ENCODE measurements at places on chromosomes 4 and X.

GRCh38 chrX:25144043-25144940 is 128.5 kb upstream of the ARX start:
- no peak for DNase-seq

- DNase-seq: no peak
Measured at GRCh38 chr4:101306764-101307615, 40.3 kb downstream of the PPP3CA start.

GRCh38 chrX:40931921-40932320 is 153.3 kb upstream of the USP9X start:
- DNase-seq: no peak

DNA sequence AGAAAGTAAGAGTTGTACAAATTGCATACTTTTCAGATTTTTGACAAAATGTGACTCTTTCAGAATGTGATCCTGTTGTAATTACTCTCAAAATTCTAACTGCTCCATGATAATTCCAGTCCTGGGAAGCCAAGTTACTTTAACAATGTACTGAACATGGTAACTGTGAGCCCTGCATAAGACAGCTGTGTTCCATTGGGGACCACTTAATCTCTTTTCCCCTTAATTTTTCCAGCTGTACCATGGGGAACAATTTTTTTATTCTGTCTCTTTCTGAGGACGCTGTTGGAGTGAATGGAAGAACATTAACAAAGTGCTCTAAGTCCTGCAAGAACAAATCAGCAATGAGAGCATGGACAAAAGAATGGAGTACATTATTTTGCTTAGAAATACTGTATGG is 95.8 kb downstream of the UPRT start:
- DNase-seq: no peak

DNA sequence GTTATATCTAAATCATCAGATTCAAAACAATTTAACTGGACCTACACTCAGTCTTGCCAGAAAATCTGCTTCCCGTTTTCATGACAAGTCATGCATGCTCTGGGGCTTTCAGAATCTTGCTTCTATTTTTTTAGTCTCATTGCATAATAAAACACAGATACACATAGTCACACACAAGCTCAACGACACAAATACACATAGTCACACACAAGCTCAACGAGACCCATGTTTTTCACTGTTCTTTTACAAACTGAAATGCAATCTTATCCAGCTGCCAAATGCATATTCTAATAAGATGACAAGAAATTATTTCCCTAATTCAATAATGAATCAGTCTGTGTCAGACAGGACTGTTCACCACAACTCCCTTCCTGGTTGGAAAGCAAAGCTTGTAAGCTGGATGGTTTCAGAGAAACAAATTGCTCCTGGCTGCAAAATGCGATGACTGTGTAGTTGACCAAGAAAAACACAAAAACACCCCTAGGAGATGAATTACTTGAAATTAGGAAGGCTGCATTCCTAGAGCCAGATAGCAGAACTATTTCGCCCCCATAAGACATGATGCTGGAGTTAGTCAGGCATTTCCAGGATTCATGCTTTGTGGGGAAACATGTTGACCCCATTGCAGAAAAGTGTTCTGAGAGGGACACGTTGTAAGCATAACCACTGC is 208.7 kb downstream of the CHIC2 start:
- no peak for DNase-seq

Data from stimulated activated CD4-positive, alpha-beta T cell treated with anti-CD3 and anti-CD28 coated beads, Interleukin-12 subunit alpha, Interleukin-12 subunit beta, amount 100 ng/mL, for 24 hours (primary cell).